ENCODE measurements at places on chromosomes 2 and 18.

DNA sequence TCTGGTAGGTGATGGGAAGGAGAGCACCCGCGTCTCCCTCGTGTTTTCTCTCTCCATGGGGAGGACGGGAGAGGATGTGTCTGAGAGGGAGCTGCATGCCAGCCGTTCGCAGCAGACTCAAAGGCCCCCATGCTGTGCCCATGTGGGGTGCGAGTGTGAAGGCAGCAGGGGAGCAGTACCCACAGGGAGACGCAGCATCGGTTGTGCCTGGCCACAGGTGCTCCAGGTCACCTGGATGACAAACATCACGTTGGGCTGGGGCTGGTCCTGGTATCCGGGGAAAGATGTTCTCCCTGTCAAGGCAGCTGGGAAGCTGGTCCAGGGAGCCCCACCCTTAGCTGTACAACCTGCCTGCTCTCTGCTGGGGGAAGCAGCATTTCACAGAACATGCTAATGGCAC, 119.5 kb upstream of the SALL3 start:
- no peak for DNase-seq

DNA sequence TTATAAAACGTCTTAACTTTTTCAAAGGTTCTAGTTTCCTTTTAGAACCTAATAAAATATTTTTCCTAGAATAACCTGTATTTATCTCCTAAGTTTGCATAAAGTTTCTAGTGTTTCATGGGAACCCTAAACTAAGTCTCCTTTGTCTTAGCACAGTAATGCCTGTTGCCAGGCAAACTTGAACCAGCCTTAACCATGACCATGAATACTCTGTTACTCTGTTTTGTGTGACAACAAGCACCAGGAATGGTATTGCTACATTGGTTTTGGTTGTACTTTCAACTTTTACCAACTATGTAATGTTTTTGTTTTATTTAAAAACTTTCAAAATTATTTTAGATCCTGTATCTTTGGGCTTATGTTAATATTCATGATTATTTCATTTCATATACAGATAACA, 137.6 kb downstream of the CERS6 start:
- no peak for DNase-seq

GRCh38 chr2:156306821-156307220, 25.7 kb downstream of the NR4A2 start:
- no peak for DNase-seq

DNA sequence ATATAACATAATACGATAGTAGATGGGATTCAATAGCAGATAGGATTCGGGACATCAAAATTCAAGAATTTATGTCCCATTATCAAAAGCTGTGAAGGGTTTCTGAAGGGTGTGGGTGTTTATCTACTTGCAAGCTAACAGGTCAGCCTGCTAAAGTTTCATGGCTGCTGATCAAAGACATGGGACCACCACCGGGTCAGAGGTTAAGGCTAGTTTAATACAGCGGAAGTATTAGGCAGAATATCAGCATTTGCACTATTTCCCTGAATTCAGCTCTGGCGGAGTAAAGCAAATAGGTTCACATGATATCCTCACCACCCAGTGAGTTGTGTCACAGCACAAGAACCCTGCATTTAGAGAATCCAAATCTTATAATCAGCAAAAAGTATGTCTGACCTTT, 82.5 kb downstream of the DSEL start:
- no peak for DNase-seq

DNA sequence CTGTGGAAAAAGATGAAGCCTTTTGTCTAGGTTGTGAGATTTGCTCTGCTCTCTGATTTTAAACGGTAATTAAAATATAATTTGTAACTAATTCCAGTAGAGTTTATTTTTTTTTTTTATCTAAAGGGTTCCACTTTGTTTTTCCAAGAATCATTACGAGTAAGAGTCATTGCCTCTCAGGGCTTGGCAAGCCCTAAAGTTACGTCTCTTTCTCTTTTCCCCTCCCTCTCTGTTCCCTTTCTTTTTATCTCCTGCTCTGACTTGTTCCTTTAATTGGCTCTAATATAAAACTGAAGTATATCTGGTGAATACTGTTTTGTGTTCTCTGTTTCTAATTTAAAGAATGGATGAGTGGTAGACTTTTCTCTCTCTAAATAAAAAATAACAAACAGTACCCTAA, 75.8 kb downstream of the CALCRL start:
- peak; percentile 68 for DNase-seq

GRCh38 chr18:9380621-9381395, 46.2 kb downstream of the TWSG1 start:
- DNase-seq = peak; percentile 57

- DNase-seq = no peak
Measured at GRCh38 chr18:24974431-24974830, 377.5 kb downstream of the ZNF521 start.

GRCh38 chr2:122323927-122324326, 568.5 kb downstream of the TSN start:
- DNase-seq = no peak

GRCh38 chr2:10554961-10555809, 107.1 kb upstream of the ODC1 start:
- DNase-seq = no peak

- peak; percentile 96 for DNase-seq
Measured at GRCh38 chr2:88016086-88016959, at the start of gene RNU2-63P. TSS of gene RNU2-63P (minus strand) at chr2:88016547.

DNA sequence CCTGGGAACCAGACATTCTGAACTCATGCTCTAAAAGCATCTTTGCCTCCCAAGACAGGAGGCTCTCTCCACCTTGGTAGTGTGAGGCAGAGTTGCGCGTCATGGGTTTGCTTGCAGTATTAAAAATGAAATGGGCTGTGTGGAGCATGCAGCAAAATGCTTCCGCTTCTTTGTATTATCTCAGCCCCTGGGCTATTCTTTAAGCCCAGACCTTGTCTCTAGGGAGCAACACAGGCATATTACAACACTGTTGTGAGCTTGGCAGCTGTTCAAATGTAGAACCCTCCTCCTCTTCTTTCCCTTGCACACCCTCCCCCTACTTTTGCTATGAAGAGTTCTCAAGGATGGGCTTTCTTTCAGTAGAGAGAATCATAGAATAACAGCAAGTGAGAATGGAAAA, 185.1 kb upstream of the LHCGR start:
- no peak for DNase-seq

- DNase-seq = no peak
Measured at GRCh38 chr18:69196336-69196735, 204.4 kb upstream of the DOK6 start.

- no peak for DNase-seq
Measured at GRCh38 chr2:216110620-216111019, 1.5 kb downstream of the XRCC5 start.

DNA sequence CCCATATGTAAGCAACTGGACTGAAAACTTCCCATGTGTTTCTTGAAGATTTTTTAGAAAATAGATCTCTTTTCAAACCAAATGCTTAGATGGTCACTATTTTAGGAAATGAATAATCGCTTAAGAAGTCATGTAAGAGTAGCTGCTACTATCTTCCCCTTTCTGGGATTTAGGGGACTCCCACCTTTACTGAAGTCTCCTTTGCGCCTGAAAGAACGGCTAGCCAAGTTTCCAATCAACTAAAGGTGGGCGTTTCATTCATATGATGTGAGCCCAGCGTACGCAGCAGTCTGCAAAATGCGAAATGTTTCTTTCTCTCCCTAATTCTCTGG, 1.1 kb downstream of the DIPK1C start:
- no peak for DNase-seq

- no peak for DNase-seq
Measured at GRCh38 chr2:71923143-71923525, 224.5 kb downstream of the CYP26B1 start.

DNA sequence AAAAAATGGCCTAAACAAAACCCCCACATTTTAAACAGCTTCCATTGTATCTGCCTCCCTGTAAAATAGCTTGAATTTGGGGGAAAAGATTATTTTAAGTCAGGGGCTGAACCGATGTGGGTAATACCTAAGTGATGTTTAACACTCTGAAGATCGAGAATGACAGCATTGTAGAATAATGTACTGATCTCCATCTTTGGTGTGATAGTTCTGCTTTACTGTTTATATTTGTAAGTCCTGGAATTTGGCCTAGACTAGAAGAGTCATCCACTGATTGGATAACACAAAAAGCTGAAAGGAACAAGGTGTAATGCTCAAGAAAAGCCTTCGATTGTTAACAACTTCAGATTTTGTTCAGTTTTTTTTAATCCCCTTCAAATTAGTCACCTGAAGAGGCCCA, 53.8 kb upstream of the CCDC68 start:
- DNase-seq = peak; percentile 34

DNA sequence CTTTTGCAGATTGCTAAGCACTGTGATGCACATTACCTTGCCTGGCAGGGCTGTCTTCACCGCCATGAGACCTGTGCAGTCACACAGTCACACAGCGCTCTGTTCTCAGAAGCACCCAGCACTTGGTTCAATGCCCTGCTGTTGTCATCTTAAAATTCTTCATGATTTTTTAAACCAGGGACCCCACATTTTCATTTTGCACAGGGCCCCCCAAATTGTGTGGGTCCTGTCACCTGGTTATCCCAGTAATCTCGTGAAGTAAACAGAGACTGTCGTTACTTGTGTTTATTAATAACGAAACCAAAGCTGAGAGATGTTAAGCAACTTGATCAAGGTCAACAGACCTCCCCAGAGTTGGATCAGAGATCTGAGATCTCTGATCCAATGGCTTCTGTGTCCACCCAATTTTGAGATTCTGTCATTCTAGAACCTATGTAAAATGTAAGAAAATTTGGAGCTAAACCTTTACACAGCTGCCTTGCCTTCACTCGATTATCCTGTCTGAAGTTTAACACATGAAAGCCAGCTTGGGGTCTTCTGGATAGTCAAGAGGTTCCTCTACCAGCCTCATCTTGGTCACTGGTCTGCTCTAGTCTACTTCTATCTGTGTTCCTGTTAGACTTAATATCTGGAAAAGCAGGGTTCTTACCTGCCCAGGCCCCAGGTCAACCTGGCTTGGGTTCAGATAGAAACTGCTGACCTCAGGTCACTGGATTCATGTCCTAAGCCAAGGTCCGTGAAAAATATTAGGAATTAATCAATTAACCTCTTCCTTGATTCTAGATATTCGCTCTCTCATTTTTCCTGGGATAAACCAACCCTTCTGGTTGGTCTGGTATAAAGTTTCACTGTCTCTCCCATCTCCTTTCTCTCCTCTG, 13.7 kb upstream of the TTC39C start:
- no peak for DNase-seq

GRCh38 chr2:216774620-216775019, 79.3 kb upstream of the IGFBP5 start:
- peak; percentile 98 for DNase-seq

DNA sequence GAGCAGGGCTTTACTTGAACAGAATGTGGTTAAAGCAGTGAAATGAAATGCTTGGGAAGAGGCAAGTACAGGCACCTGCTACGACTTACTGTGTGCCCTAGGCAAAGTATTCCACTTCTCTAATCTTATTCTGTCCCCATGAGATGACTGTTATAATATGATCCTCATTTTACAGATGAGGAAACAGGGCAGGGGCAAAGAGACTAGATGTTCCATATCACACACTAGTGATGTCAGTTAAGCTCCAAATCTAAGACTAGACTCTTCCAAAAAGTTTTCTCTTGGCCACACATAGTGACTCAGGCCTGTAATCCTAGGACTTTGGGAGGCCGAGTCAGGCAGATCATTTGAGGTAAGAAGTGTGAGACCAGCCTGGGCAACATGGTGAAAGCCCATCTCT, 235.0 kb downstream of the SETBP1 start:
- DNase-seq = no peak

DNA sequence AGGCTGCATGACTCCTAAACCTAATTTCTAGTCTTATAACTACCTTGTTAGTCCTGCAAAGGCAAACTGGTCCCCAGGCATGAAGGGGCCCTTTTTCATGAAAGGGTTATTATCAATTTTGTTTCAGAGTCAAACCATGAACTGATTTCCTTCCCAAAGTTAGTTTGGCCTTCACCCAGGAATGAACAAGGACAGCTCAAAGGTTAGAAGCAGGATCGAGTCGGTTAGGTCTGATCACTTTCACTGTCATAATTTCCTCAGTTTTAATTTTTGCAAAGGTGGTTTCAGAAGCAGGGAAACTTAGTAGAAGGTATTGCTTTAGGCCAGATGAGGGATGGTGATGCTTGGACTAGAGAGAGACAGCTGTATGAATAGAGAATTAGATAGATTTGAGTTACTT, 8.7 kb upstream of the ALS2 start:
- DNase-seq = no peak

DNA sequence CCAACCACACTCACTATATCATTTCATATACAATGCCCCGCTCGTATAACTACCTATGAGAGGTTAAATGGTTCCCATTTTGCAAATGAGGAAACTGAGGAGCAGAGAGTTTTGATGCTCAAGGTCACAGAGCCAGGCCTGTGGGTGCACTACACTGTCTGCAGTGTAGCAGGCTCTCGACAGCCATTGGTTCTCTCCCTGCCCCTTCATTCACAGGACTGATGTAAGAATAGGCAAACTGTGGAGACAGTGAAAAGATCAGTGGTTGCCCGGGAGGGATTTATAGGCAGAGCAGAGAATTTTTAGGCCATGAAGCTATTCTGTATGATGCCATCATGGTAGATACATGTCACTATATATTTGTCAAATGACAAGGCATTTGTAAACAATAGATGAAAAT, 39.0 kb upstream of the LBH start:
- no peak for DNase-seq

GRCh38 chr2:115075800-115076199, 633.4 kb downstream of the DPP10 start:
- no peak for DNase-seq

DNA sequence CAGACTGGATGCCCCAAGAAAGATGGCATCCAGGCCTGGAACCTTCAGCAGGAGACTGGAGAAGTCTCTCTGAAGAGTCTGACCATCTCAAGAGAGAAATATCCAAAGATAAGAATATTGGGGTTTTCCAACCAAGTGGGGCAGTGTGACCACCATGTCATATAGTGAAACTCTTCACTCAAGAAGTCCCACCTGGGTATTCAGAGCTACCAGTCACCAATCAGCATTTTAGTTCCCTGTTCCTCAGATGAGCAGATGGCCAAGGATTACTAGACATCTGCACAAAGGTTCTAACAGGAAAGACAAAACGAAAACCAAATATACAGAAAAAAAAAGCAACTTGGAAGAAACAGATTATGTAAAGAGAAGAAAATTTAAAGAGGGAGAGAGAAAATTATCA, 38.5 kb upstream of the CXCR4 start:
- no peak for DNase-seq

- peak; percentile 39 for DNase-seq
Measured at GRCh38 chr18:44238911-44239310, 441.8 kb upstream of the SETBP1 start.

DNA sequence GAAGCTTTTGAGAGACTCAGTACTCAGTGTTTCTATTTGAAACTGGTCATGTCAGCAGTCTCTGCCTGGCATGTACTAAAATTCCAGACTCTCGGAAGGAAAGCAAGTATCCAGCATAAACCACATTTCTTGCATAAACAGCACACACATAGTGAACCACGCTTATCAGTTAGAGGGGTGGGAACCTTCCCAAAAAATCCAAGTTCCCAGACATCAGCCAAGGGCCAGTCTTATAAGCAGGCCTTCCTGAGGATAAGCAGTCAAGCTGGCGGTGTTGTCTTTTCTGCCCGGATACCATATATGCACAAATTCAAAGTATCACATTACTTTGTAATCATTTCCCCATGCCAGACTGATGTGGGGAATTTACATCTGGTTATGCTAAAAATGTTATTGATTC, 73.6 kb downstream of the ST6GAL2 start:
- DNase-seq = peak; percentile 26

- DNase-seq = no peak
Measured at GRCh38 chr18:79662439-79662838, 17.2 kb upstream of the CTDP1 start.

Data from astrocyte (in vitro differentiated cells and primary cell).